A549 treated with RU486 at 1 μM for 4 hours (cell line): ENCODE measurements at places on chromosomes 11 and 22. TPM values are rescaled to one million over a fixed set of nuclear protein-coding genes. Genes with fewer than 3 reads are reported as not detected.

The SOX6 gene
- 0.11 to 0.15 TPM (median 0.15 TPM) in 3 of 5 replicates, not detected in the others for total RNA-seq

The DCDC1 gene
- 0.18 to 0.88 TPM (median 0.70 TPM) in 5 replicates for total RNA-seq

The SLC7A4 gene
- not detected in 5 replicates for total RNA-seq

The PLAAT4 gene
- 1.5 to 3.3 TPM (median 1.8 TPM) in 5 replicates for total RNA-seq

The SHANK2 gene
- 6.6 to 8.8 TPM (median 7.1 TPM) in 5 replicates for total RNA-seq

The RBMXL2 gene
- total RNA-seq, result not detected in 5 replicates

The PKDREJ gene
- total RNA-seq, result not detected in 5 replicates

The DDX10 gene
- 55.7 to 78.9 TPM (median 60.6 TPM) in 5 replicates for total RNA-seq

The MS4A13 gene
- not detected in 5 replicates for total RNA-seq

The IGF2 gene
- 1.4 to 4.4 TPM (median 2.4 TPM) in 5 replicates for total RNA-seq

The PRR33 gene
- total RNA-seq, result not detected in 5 replicates

The LRRC74B gene
- not detected in 5 replicates for total RNA-seq

The OR51B2 gene
- not detected in 5 replicates for total RNA-seq

The APOA5 gene
- total RNA-seq, result not detected in 5 replicates

The MMP27 gene
- not detected in 5 replicates for total RNA-seq

The OR8A1 gene
- total RNA-seq, result not detected in 5 replicates

The SCN2B gene
- total RNA-seq, result not detected in 5 replicates

The DGCR6 gene
- total RNA-seq, result 1.0 to 1.8 TPM (median 1.2 TPM) in 5 replicates

The CHRM1 gene
- 0.05 TPM in 1 of 5 replicates, not detected in the others for total RNA-seq

The CFAP300 gene
- 4.9 to 7.1 TPM (median 6.6 TPM) in 5 replicates for total RNA-seq

The CATSPERZ gene
- 2.4 to 2.8 TPM (median 2.7 TPM) in 5 replicates for total RNA-seq

The CELF1 gene
- total RNA-seq, result 40.4 to 54.4 TPM (median 48.2 TPM) in 5 replicates
